ENCODE measurements at places on chromosomes 13 and 19. TPM values are rescaled to one million over a fixed set of nuclear protein-coding genes. Genes with fewer than 3 reads are reported as not detected.

GRCh38 chr19:7916955-7917266, 2.3 kb downstream of the TGFBR3L start:
- DNase-seq = no peak
- peaks cover 12% of the 10 kb centered on the region for H3K36me3 ChIP-seq
- peaks cover 40% of the 10 kb centered on the region for H3K27me3 ChIP-seq
- H3K4me3 ChIP-seq = peak overlapping the region; percentile 24
- H3K4me1 ChIP-seq = peaks cover 38% of the 10 kb centered on the region

GRCh38 chr13:110397436-110398115, 90.5 kb downstream of the COL4A2 start:
- no peaks in the 10 kb centered on the region for H3K36me3 ChIP-seq
- H3K4me3 ChIP-seq = no peak overlapping the region
- peaks cover 73% of the 10 kb centered on the region for H3K4me1 ChIP-seq
- H3K27ac ChIP-seq = peak overlapping the region; percentile 93
- no peak for DNase-seq

The CPAMD8 gene
- total RNA-seq = 39.1 TPM

The EBI3 gene
- 5.6 TPM for total RNA-seq

The RNF113B gene
- total RNA-seq = not detected

Data from heart left ventricle (tissue), 16 donors.